ENCODE measurements at places on chromosomes 4 and X.

- no peak for DNase-seq
Observed at GRCh38 chrX:71541210-71542022, 8.5 kb downstream of the OGT start.

GRCh38 chr4:119246177-119246733 is 33.7 kb downstream of the USP53 start:
- no peak for DNase-seq

DNA sequence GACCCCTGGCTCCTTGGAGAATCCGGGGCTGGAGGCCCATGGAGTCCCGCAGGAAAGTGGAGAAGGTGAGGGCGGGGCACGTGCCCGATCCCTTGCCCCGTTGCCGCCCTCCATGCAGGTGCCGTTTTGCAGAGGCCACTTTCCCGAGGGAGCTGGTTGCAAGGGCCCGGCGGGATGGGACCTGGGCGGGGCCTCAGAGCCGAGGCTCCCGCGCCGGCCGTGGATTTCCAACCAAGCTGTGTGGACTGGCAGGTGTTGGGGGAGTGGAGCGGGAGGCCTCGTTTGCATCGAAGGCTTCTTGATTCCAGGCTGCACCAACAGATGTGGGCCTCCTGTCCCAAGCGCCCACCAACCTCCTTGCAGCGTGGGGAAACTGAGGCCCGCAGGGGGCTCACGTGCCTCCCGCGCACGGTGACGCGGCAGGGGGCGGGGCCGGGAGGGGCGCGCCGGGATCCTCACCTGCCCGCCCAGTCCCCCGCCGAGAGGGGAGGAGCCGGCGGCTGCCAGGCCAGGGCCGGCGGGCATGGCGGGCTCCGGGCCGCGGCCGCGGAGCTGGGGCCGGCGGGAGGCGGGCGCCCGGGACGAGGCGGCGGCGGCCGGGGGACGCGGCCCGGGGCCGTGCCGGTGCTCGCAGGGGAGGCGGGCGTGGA is 24.9 kb downstream of the SH3BP2 start:
- peak; percentile 66 for DNase-seq

GRCh38 chrX:50905334-50905733 is 5.2 kb upstream of the BMP15 start:
- no peak for DNase-seq

- no peak for DNase-seq
Observed at GRCh38 chr4:182155806-182156205, 87.4 kb upstream of the TENM3 start.

- DNase-seq = no peak
Observed at GRCh38 chr4:100288811-100289529, 98.7 kb upstream of the DDIT4L start.

GRCh38 chr4:85776579-85776978 is 301.6 kb downstream of the ARHGAP24 start:
- DNase-seq = peak; percentile 71

DNA sequence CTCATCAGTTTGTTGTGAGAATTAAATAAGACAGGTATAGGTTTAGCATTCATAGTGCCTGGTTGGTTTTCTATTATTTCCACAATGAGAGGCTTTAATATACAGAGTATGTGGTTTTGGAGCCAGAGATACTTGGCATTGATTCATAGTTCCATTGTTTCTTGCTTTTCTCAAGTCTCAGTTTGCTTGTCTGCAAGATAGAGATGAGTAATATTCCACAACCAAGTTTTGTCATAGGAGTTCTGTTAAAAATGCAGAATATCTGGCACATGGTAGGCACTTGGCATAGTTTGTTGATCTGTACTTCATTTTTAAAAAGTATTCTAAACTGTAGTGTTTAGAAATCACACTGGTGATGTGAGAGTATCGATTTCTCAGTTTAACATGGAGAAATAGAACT is 37.5 kb upstream of the EDA2R start:
- no peak for DNase-seq

GRCh38 chr4:83012200-83012686 is 1.6 kb upstream of the LIN54 start:
- DNase-seq = peak; percentile 17

GRCh38 chr4:1505511-1506460 is 99.5 kb upstream of the NKX1-1 start:
- DNase-seq = no peak

DNA sequence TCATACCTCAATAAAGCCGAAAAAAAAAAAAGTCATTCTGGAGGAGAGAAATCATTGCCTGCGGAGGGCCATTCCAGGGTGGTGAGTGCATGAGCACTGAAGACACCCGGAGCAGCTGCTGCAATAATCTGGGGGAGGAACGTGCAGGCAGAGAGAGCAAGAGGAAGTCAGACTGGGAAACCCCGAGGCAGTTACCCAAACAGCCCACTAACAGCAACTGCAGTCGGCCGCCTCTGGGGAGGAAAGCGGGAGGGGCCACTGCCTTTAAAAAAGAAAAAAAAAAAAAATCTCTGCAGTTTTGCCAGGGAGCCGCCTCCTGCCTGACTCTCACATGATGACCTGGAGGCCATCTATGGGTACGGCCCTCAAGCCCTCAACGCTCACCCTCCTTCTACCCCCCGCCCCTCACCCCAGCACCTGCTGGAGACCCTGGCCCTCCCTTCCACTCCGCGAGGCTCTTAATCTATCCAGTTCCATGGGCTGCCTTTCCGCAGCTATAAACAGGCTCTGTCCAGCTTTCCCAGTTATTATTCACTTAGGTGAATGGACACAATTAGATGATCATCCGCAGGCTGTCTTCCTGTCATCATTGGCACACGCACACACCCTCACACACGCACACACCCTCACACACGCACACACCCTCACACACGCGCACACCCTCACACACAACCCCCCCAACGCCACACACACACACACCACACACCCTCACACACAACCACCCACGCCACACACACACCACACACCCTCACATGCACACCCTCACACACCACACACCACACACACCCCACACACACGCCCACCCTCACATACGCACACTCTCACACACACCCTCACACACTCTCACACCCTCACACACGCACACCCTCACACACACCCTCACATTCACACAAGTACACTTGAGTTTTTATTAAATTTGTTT is 3.4 kb upstream of the AVPR2 start:
- peak; percentile 81 for DNase-seq

- DNase-seq = no peak
Observed at GRCh38 chr4:149136951-149137620, 678.6 kb downstream of the IQCM start.

- DNase-seq = no peak
Observed at GRCh38 chr4:5760246-5760645, 49.2 kb downstream of the EVC start.

DNA sequence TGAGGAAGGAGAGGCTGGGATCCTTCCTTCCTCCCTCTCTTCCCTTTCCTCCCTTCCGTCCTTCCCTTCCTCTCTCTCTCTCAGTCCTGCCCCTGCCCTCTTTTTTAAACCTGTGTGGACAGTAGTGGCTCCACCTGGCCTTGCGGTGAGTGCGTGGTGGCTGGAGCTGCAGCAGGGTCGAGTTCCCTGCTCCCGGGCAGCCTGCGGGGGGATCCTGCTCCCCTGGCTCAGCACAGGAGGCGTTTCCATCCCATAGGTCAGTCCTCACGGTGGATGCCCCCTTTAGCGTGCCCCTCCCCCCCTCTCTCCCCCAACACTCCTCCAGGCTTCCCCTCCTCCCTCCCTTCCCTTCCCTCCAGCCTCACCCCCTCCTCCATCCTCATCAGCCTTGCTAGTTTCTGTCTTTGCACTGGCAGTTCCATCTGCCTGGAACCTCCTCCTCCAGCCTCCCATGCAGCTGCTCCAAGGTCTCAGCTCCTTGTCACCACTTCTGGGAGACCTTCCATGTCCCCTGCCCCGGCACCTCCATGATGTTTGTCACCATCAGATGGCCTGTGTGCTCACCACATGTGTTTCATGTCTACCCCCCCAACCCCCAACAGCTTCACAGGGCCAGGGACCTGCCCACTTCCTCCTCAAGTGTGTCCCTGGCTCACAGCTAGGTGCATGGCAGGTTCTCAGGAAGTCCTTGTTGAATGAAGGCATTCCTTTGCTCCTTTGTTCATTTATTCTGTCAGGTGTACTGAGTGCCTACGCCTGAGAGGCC is 68.4 kb downstream of the PSAPL1 start:
- no peak for DNase-seq

DNA sequence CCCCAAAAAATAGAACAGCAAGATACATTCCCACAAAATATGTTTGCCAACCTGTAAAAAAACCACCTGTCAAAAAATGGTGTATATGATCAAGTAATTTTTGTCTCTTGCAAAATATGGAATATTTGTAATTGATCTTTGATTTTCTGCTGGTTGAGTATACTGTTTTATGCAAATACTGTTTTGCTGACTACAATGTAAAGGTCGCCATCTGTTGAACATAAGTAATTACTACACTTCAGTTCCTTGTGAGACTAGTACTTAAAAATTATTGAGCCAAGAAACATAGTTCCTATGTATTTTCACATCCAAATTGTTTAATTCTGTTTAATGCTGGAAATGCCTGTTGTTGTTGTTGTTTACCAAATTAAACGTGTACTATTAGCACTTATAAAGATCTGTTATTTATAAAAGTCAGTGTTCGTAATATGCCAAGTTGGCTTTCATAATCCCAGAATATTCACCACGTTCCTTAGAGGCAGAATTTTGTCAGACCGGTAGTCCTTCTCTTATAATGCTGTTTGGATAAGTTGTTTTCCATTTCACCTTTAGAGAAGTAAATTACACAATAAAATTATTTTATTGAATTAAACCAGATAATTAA is 144.2 kb downstream of the PDLIM5 start:
- DNase-seq = peak; percentile 27

DNA sequence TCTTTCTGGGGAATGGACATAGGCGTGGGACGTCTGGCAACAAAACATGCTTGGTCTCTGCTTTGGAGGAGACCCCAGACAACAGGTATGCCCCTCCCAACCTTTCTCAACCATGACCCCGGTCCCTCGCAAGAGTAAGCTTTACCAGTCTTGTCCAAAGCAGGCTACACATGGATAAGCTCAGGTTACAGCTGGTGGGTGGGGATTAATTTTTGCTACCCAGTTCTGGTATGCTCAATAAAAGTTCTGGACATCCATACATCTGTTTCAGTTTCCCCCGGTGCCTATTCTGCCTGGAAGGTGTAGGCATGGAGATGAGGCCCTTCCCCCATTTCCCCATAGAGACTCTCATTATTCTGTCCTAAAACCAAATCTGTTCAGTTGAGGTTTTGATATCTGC is 54.5 kb upstream of the NOCT start:
- no peak for DNase-seq

GRCh38 chr4:108052558-108053120 is 63.0 kb downstream of the HADH start:
- no peak for DNase-seq

DNA sequence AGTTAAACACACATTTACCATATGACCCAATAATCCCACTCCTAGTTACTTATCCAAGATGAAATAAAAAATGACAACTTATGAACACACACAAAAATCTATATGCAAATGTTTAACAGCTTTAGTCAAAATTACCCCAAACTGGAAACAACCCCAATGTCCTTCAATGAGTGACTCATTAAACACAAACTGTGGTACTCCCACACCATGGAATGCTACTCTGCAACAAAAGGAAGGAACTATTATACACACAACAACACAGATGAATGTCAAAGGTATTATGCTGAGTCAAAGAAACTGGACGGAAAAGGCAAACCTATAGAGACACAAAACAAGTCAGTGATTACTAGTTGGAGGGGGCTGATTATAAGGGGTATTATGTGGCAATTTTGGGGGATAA is 40.5 kb downstream of the MED14 start:
- DNase-seq = no peak

- DNase-seq = peak; percentile 76
Observed at GRCh38 chr4:53558065-53558801, 33.1 kb downstream of the LNX1 start.

- DNase-seq = no peak
Observed at GRCh38 chrX:23656684-23657083, 10.6 kb upstream of the PRDX4 start.

- no peak for DNase-seq
Observed at GRCh38 chrX:122739770-122740169, 444.3 kb upstream of the GRIA3 start.

DNA sequence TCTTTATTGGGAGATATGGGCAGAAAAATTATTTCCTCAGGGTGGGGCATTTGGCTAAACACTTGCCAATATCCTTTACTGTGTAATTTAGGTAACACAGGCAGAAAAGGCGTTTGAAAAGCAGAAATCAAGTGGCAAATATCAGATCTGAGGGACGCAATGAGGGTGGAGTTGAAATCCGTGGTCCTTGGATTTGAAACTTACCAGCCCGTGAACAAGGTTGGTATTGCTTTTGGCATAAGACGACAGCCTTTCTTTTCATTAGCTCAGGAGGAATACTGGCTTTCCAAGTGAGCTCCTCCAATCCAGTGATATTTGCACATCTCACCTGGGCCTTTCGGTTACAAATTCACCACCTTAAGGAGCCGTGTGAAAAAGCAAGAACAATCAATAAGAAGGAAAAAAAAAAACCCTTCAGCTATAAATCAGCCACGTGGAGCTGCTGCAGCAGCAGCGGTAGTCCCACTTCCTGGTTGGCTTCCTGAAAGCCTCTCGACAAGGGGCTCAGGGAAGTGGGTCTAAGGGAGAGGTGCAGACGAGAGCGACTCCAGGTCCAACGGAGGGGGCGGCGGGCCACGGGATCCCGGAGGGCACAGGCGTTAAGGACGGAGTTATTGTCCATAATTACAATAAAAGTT is 734 bp upstream of the GALNT7 start:
- DNase-seq = peak; percentile 38

- no peak for DNase-seq
Observed at GRCh38 chr4:89514811-89515210, 207.2 kb upstream of the GPRIN3 start.

DNA sequence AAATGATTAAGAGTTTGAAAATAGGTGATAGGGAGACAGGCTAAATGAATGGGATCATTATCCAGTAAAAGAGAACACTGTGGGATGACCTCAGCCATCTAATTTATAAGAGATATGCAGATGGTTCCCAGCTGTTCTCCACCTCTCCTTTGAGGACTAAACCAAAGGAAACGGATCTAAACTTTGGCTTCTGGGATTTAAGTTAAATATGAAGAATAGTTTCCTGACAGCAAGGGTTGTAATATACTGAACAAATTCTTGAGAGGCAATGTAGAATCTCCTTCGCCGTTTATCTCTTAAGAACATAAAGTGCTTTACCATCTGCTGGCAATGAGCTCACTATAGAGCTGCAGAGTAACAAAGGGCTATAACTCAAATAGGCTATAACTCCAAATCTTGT is 35.4 kb upstream of the HPGDS start:
- DNase-seq = no peak
